RPMI7951 (cell line): ENCODE measurements at places on chromosomes 2 and 18. TPM values are rescaled to one million over a fixed set of nuclear protein-coding genes. Genes with fewer than 3 reads are reported as not detected.
A peak's percentile ranks its signal among the peaks of the same experiment; 100 is the strongest.

The NEUROD1 gene
- total RNA-seq = not detected in 2 replicates

The VIT gene
- total RNA-seq = 0.88 and 2.9 TPM in 2 replicates

The PDE1A gene
- 0.36 TPM in 1 of 2 replicates, not detected in the other for total RNA-seq

The DSG2 gene
- total RNA-seq = 0.10 and 0.24 TPM in 2 replicates

The SCN3A gene
- total RNA-seq = 0.36 TPM in 1 of 2 replicates, not detected in the other

DNA sequence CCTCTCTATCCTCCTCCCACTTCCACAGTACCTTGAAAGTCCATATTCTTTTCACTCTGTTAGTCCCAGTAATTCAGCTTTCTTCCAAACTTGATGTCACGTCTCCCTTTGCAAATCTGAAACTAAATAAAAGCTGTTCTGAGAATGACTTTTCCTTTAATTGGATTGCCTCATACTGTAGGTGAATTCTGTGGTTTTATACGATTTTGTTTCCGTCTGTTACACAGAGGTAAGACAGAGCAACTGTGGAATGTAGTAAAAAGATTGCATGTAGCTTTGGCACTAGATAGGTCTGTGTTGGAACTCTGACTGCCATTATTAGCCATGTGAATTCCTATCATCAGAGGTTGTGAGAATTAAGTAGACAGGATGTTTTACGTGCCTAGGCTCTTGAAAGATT lies 25.9 kb downstream of the MALT1 start:
- DNase-seq = no peak

DNA sequence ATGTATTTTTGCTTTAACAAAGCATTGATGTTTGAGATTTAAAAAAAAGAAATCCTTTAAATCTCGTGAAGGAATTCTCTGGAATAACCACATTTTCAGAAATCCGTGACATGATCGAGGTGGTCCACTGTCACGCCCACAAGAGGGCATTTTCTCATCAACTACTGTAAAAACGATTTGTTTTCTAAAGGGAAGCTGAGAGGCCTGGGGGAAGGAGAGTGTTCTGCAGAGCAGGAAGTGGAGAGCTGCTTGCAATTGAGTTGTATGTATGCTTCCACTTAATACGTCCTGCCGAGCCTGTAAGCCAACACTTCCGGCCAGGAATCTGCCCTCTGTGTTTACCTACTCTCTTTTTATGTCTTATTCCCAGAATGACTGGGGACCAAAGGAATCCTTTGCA lies 19.4 kb downstream of the KLHL29 start:
- peak; percentile 77 for DNase-seq

GRCh38 chr2:132542953-132543569 lies 126.5 kb downstream of the GPR39 start:
- no peak for DNase-seq

- no peak for DNase-seq
These were observed 21.2 kb downstream of the ODC1 start for GRCh38 chr2:10426726-10427617.

GRCh38 chr2:86003967-86004366 lies 101.7 kb downstream of the POLR1A start:
- DNase-seq = no peak

DNA sequence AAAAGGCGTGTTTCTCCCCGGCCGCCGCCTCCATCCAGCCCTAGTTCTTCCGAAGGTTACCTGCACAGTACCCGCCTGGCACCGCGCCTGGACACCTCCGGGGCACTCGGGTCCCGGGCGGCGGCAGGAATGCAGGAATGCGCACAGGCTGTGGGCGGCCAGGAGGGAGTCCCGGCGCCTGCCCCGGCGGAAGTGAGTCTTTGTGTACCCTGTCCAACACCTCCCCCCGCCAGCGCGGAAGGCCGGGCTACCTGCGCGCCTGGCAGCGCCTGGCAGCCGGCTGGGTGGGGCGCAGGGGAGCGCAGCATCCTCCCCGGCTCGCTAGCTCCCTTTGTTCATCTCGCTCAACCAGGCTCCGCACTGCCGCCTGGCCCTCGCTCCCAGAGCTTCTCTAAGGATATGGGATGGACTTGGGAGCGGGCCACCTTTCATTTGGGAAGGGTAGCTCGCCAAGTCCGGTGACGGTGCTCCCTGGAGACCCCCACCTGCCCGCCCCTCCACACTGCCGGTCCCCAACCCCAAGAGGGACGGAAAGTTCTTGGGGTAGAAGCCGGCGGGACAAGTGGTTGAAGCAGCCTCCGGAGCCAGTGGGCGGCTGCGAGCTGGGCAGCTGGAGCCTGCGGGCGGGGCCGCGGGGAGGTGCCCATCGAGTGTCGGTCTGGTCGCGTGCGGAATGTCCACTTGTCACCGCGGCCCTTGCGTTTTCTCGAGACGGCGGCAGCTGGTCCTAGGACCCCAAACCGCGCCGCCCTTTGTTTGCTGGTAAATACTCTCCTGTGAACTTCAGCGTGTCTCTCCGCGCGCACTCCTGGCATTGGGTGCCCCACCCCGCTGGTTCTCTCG lies 1.2 kb upstream of the ST6GAL2 start:
- DNase-seq = peak; percentile 62
